Muscle of arm (tissue), 14 donors: ENCODE measurements at places on chromosomes 11 and 22.

- DNase-seq: no peak
These were observed 44.6 kb downstream of the PHF21B start for GRCh38 chr22:44965171-44965570.

- DNase-seq: no peak
These were observed 689.7 kb downstream of the TBC1D22A start for GRCh38 chr22:47452184-47452583.

- peak; percentile 21 for DNase-seq
These were observed 309.1 kb upstream of the C11orf87 start for GRCh38 chr11:109112821-109113280.

- DNase-seq: no peak
These were observed 72.2 kb downstream of the CCDC73 start for GRCh38 chr11:32722255-32722654.

- DNase-seq: no peak
These were observed 19.7 kb downstream of the TOM1 start for GRCh38 chr22:35319244-35319985.

- DNase-seq: peak; percentile 15
These were observed 846.4 kb downstream of the DLG2 start for GRCh38 chr11:84780689-84781293.

DNA sequence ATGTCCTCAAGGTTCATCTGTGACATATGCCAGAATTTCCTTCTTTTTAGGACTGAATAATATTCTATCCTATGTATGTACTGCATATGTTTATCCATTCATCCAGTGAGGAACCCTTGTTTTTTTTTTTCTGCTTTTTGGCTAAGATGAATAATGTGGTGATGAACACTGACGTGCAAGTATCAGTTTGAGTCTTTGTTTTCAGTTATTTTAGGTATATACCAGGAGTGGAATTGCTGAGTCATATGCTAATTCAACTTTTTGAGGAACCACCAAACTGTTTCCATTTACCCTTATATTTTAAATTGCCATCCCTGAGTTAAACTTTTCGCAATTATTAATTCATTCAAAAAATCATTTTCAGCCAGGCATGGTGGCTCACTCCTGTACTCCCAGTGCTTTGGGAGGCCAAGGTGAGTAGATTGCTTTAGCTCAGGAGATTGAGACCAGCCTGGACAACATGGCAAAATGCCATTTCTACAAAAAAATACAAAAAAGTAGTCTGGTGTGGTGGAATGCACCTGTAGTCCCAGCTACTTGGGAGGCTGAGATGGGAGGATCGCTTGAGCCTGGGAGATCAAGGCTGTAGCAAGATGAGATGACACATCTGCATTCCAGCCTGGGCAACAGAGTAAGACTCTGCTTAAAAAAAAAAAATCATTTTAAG is 64.2 kb downstream of the MICAL2 start:
- no peak for DNase-seq
